ENCODE measurements at places on chromosomes 7 and 10. TPM values are rescaled to one million over a fixed set of nuclear protein-coding genes. Genes with fewer than 3 reads are reported as not detected.

The TMEM176B gene
- total RNA-seq = not detected

DNA sequence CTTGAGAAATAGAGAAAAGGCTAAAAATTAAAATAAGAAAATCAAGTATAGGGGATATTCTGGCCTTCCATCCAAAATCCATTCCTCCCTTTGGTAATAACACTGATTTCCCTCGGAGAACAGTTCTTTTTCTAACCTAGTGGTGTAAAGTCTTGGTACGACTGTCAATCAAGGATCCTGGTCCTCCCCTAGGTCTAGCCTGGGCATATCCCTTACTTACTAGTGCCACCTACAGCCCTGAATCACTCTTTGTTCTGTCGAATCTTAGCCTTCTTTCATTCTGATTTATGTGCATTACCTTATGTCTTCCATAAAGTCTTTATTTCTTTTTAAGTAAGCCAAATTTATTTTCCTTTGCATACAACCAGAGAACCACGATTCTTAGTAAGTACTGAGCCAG, 298.7 kb upstream of the LRRTM3 start:
- no peak for DNase-seq

DNA sequence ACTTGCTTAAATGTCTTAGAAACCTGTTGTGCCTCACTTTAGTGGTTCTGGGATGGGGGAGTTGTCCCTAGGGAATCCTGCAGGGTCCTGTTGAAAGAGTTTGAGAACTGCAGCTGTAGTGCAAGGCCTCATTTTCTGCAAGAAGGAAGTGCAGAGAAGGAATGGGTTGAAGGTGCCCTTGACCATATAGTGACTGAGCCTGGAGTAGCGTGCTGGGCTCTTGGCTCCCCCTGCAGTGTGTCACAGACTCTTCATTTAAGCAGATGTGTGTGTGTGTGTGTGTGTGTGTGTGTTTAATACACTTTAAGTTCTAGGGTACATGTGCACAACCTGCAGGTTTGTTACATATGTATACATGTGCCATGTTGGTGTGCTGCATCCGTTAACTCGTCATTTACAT, 92.2 kb downstream of the GRK5 start:
- DNase-seq = peak; percentile 40

DNA sequence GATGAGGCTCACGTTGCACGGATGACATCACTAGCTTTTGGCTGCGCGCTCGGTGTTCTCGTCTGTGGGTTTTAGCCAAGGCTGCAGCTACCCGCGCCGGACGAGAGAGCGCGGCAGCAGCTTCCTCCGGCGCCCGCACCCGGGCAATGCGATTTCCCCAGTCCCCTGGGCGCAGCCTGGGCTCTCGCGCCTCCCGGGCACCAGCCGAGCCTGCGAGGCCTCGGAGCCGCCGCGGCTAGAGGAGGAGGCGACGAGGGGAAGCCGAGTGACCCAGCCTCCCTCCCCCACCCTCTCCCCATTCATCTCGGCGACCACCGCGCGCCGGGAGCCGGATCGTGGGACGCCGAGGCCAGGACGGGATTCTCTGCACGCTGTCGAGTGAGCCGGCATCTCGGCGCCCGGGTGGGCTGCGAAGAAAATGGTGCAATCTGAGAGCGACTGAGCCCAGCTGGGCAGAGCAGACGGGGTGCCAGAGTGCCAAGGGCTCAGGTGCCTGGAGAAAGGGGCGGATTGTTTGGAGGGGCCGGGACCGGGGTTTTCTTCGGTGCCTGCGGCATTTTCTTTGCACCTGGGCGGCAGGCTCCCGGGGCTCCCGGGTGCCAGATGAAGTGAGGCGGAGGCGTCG, 1.2 kb upstream of the TMEM178B start:
- peak; percentile 72 for DNase-seq

- no peak for DNase-seq
Observed at GRCh38 chr10:100927266-100927665, 14.5 kb downstream of the SLF2 start.

DNA sequence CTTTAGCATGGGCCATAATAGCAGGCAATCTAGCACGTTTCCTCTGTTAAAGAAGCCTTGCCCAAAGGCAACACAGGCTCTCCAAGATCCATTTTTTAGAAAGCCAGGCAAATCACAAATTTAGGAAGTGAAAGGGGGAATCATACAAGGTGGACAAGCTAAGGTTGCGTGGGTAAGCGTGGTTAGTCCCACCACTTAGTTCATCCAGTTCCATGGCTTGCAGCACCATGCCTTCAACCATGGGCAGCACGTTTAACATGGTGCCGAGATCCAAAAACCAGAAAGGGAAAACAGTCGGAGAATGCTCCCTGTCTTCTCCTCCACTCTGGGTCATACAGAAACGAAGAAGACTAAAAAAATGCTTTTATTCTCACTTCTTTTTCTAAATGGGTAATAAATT, 234.4 kb upstream of the IMMP2L start:
- DNase-seq = peak; percentile 32

DNA sequence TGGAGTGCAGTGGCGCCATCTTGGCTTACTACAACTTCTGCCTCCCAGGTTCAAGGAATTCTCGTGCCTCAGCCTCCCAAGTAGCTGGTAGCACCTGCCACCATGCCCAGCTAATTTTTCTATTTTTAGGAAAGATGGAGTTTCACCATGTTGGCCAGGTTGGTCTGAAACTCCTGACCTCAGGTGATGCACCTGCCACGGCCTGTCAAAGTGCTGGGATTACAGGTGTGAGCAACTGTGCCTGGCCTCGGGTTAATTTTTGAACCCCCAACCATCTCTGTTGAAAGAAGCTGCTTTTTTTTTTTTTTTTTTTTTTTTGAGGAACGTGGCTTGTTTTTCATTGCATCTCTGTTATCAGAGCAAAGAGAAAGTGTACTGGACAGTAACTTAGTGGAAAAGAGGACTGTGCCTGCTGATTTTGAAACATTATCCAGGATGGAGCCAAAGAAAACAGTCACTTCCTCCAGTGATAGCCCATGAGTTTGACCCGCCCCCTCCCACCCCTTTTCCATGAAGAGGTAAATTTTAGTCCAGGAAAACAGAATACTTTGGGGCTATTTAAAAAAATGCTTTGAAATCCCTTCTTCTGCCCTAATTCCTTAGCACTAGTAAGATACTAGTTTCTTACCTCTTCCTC, 38.3 kb downstream of the WBP1L start:
- peak; percentile 86 for DNase-seq

- DNase-seq = no peak
Observed at GRCh38 chr10:96648297-96648696, 61.5 kb upstream of the TM9SF3 start.

All from fibroblast of the aortic adventitia (primary cell).